A549 treated with AZD2906 at 1 μM for 4 hours (cell line): ENCODE measurements at places on chromosomes 11 and 22. TPM values are rescaled to one million over a fixed set of nuclear protein-coding genes. Genes with fewer than 3 reads are reported as not detected.

The CELSR1 gene
- total RNA-seq, result 24.1 to 32.1 TPM (median 30.4 TPM) in 5 replicates

The PDE3B gene
- 1.7 to 2.7 TPM (median 1.7 TPM) in 5 replicates for total RNA-seq

The BEST1 gene
- total RNA-seq, result 2.0 to 4.6 TPM (median 3.9 TPM) in 5 replicates

The MFNG gene
- total RNA-seq, result 0.70 to 1.7 TPM (median 1.4 TPM) in 5 replicates

The HOATZ gene
- total RNA-seq, result not detected in 5 replicates

The GGT5 gene
- 4.3 to 5.1 TPM (median 4.6 TPM) in 5 replicates for total RNA-seq

The SYT13 gene
- total RNA-seq, result 5.3 to 6.6 TPM (median 5.5 TPM) in 5 replicates

The DDB1 gene
- total RNA-seq, result 159 to 171 TPM (median 166 TPM) in 5 replicates

The SLC22A12 gene
- not detected in 5 replicates for total RNA-seq

The PVALB gene
- total RNA-seq, result not detected in 5 replicates

The VPS11 gene
- total RNA-seq, result 11.1 to 12.8 TPM (median 12.2 TPM) in 5 replicates

The OR2D2 gene
- total RNA-seq, result not detected in 5 replicates

The GNG3 gene
- total RNA-seq, result not detected in 5 replicates

The C11orf91 gene
- total RNA-seq, result 0.49 to 1.2 TPM (median 1.1 TPM) in 5 replicates

The BIK gene
- 1.7 to 2.5 TPM (median 2.0 TPM) in 5 replicates for total RNA-seq

The CEND1 gene
- 1.6 to 2.9 TPM (median 2.1 TPM) in 5 replicates for total RNA-seq

The LYVE1 gene
- total RNA-seq, result 0.48 to 1.2 TPM (median 0.59 TPM) in 5 replicates

The ISX gene
- not detected in 5 replicates for total RNA-seq

The LINC01488 gene
- 0.05 to 0.08 TPM in 2 of 5 replicates, not detected in the others for total RNA-seq

The RTN4R gene
- total RNA-seq, result 7.7 to 16.3 TPM (median 13.8 TPM) in 5 replicates

The LDHAL6A gene
- total RNA-seq, result not detected in 5 replicates

The KRTAP5-2 gene
- not detected in 5 replicates for total RNA-seq

The TEX54 gene
- total RNA-seq, result not detected in 5 replicates

The SLC37A2 gene
- total RNA-seq, result 0.04 to 0.16 TPM (median 0.11 TPM) in 5 replicates

The FRMD8 gene
- 45.6 to 53.2 TPM (median 48.9 TPM) in 5 replicates for total RNA-seq

The ZNF70 gene
- total RNA-seq, result 0.91 to 1.4 TPM (median 1.0 TPM) in 5 replicates

The SMTNL1 gene
- not detected in 5 replicates for total RNA-seq

The MYO18B gene
- total RNA-seq, result 0.02 to 0.08 TPM (median 0.06 TPM) in 5 replicates

The CCDC87 gene
- 0.34 to 0.58 TPM (median 0.49 TPM) in 5 replicates for total RNA-seq

The OR8D4 gene
- not detected in 5 replicates for total RNA-seq

The OPCML gene
- not detected in 5 replicates for total RNA-seq

The PKNOX2 gene
- total RNA-seq, result 0.02 TPM in 1 of 5 replicates, not detected in the others

The APOL4 gene
- total RNA-seq, result 0.01 to 0.05 TPM (median 0.03 TPM) in 4 of 5 replicates, not detected in the other

The OR51B5 gene
- total RNA-seq, result not detected in 5 replicates

The POU2AF3 gene
- total RNA-seq, result 1.0 to 1.8 TPM (median 1.4 TPM) in 5 replicates

The FOLR1 gene
- total RNA-seq, result 0.06 to 0.21 TPM (median 0.09 TPM) in 5 replicates

The NRXN2 gene
- 0.15 to 0.28 TPM (median 0.24 TPM) in 5 replicates for total RNA-seq

The CRYAB gene
- 12.8 to 27.1 TPM (median 15.4 TPM) in 5 replicates for total RNA-seq

The PDGFB gene
- 2.9 to 4.2 TPM (median 3.2 TPM) in 5 replicates for total RNA-seq

The TBX1 gene
- total RNA-seq, result 2.6 to 4.9 TPM (median 4.4 TPM) in 5 replicates

The MUC2 gene
- total RNA-seq, result 0.04 to 0.24 TPM (median 0.12 TPM) in 5 replicates

The HBB gene
- 0.24 TPM in 1 of 5 replicates, not detected in the others for total RNA-seq

The F2 gene
- total RNA-seq, result 1.7 to 3.1 TPM (median 2.2 TPM) in 5 replicates

The KCTD14 gene
- 1.2 to 2.0 TPM (median 1.4 TPM) in 5 replicates for total RNA-seq
